Neural crest cell (in vitro differentiated cells): ENCODE measurements at places on chromosomes 7 and 10. TPM values are rescaled to one million over a fixed set of nuclear protein-coding genes. Genes with fewer than 3 reads are reported as not detected.
A peak's percentile ranks its signal among the peaks of the same experiment; 100 is the strongest.

DNA sequence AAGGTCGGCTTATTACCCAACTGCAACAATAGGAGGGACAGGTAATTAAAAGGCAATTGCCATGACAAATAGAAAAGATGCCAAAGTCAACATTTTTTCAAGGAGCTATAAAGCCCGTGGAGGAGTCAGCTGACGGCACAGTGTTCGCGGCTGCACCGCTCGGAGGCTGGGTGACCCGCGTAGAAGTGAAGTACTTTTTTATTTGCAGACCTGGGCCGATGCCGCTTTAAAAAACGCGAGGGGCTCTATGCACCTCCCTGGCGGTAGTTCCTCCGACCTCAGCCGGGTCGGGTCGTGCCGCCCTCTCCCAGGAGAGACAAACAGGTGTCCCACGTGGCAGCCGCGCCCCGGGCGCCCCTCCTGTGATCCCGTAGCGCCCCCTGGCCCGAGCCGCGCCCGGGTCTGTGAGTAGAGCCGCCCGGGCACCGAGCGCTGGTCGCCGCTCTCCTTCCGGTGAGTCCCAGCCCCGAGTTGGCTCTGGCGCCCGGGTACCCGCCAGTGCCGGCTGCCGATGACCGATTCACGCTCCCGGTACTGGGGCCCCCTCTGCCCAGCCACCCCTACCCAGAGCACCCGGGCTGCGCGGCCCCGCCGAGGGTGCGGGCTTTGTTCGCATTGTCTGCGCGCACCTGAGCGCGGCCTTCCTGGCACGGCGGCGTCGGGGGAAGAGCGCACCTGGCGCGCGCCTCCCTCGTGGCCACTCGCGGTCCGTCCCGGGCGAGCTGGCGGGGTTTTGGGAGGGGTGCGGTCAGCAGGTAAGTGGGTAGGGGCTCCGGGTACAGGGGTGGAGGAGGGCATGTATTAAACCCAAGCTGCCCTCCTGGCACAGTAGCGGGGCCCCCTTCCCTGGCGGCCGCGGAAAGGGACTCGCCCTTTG, at the start of gene VWA2:
TSS of gene VWA2 (plus strand) at position 138 of the 877 bp plus-strand sequence. CDS start 9,460 bp downstream, outside the sequence.
- H3K36me3 ChIP-seq = no peaks in the 10 kb centered on the region
- H3K27ac ChIP-seq = no peak within 1 kb of the TSS
- H3K4me3 ChIP-seq = peak within 1 kb of the TSS; percentile 49
- H3K27me3 ChIP-seq = peaks cover 98% of the 10 kb centered on the region

GRCh38 chr10:15189133-15189885, 20.8 kb upstream of the NMT2 start:
- no peaks in the 10 kb centered on the region for H3K27me3 ChIP-seq
- H3K27ac ChIP-seq = no peak overlapping the region
- peaks cover 12% of the 10 kb centered on the region for H3K4me1 ChIP-seq
- H3K4me3 ChIP-seq = no peak overlapping the region
- H3K36me3 ChIP-seq = no peaks in the 10 kb centered on the region

DNA sequence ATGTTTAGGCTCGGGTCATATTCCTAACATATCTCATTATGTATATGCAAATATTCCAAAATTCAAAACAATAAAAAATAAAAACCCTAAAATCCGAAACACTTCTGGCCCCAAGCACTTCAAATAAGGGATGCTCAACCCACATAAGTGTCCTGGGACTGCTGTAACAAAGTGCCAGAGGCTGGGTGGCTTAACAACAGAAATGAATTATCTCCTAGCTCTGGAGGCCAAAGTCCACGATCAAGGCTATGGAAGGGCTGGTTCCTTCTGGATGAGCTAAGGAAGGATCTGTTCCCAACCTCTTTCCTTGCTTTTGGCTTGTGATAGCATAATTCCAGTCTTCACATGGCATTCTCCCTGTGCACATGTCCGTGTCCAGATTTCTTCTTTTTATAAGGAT, 181.6 kb upstream of the NFE2L3 start:
- no peak overlapping the region for H3K27ac ChIP-seq
- H3K4me1 ChIP-seq = peaks cover 4% of the 10 kb centered on the region
- H3K4me3 ChIP-seq = no peak overlapping the region
- peaks cover 10% of the 10 kb centered on the region for H3K27me3 ChIP-seq

DNA sequence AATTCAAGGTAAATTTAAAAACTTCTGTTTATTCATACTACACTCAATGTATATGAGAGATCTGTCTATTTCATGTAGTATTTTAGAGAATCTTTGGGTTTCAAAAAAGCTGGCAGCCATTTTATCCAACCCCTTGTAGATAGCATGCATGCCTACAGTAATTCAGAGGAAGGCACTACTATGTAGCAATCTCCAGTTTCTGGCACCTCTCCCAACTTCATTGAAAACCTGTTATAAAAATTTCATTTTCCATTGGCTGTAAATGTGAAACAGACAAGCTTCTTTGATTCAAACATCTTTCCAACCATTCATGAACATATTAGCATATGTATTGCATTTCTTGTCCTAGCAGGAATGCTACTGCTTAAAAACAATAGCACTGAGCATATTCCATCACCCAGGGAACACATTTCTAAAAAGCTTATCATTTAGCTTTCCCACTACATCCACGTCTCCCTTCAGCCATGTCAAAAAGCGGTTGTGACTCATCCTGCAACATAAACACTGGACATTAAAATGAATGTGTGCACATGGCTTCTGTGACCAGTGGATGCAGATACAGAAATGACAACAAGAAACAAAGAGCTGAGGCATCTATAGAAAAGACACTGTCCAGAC, 330.4 kb upstream of the AOAH start:
- no peak overlapping the region for H3K4me3 ChIP-seq
- H3K4me1 ChIP-seq = peaks cover 16% of the 10 kb centered on the region
- no peak overlapping the region for H3K27ac ChIP-seq
- DNase-seq = no peak
- no peaks in the 10 kb centered on the region for H3K27me3 ChIP-seq

DNA sequence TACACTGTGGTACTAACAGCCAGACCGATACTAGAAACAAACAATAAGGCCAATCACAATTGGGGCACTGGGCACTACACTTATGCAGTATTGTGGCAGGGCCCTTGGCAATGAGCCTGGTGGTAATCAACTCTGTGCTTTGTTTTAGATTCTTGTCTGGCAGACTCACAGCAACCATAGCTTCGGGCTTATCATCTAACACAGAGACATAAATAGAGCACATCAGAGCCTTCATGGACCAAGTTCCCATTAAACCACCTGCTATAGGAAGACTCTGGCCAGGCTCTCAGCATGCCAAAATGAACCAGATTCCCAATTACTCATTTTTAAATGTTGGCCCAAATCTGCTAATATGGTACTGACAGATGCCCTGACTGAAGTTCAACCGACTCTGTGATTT, 218.6 kb downstream of the DGKI start:
- DNase-seq = no peak
- no peaks in the 10 kb centered on the region for H3K27me3 ChIP-seq
- H3K27ac ChIP-seq = no peak overlapping the region
- H3K4me3 ChIP-seq = no peak overlapping the region

- no peak for DNase-seq
- H3K27me3 ChIP-seq = no peaks in the 10 kb centered on the region
- H3K4me1 ChIP-seq = peaks cover 28% of the 10 kb centered on the region
- peak overlapping the region; percentile 62 for H3K27ac ChIP-seq
- no peak overlapping the region for H3K4me3 ChIP-seq
Observed at GRCh38 chr7:32588657-32589056, 93.4 kb downstream of the AVL9 start.

GRCh38 chr10:43265799-43266721, 805 bp downstream of the RASGEF1A start:
- H3K36me3 ChIP-seq = no peaks in the 10 kb centered on the region
- DNase-seq = no peak
- H3K4me1 ChIP-seq = peaks cover 4% of the 10 kb centered on the region
- H3K4me3 ChIP-seq = peak overlapping the region; percentile 68
- peaks cover 77% of the 10 kb centered on the region for H3K27me3 ChIP-seq
- no peak overlapping the region for H3K27ac ChIP-seq

DNA sequence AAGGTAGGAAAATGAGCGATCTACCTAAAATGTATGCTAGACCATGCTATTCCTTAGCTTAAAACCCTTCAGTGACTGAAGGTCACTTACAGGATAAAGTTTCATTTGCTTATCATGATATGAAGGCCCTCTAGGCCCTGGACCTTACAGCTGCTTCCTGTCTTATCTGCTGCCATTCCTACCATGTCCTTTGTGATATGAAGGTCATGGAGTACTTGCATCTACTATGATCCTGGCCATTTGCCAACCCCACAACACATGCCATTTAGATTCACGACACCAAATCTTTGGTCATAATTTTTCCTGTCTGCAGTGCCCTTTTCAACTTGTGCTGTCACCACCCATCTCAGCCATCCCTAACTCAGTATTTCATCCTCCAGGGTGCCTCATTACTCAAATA, 181.8 kb upstream of the MDFIC start:
- H3K36me3 ChIP-seq = no peaks in the 10 kb centered on the region
- no peaks in the 10 kb centered on the region for H3K27me3 ChIP-seq
- no peaks in the 10 kb centered on the region for H3K4me1 ChIP-seq
- H3K4me3 ChIP-seq = no peak overlapping the region
- no peak overlapping the region for H3K27ac ChIP-seq

GRCh38 chr10:69043931-69044531, 43.9 kb upstream of the SRGN start:
- H3K36me3 ChIP-seq = no peaks in the 10 kb centered on the region
- no peaks in the 10 kb centered on the region for H3K4me1 ChIP-seq
- H3K27me3 ChIP-seq = no peaks in the 10 kb centered on the region
- no peak for DNase-seq

DNA sequence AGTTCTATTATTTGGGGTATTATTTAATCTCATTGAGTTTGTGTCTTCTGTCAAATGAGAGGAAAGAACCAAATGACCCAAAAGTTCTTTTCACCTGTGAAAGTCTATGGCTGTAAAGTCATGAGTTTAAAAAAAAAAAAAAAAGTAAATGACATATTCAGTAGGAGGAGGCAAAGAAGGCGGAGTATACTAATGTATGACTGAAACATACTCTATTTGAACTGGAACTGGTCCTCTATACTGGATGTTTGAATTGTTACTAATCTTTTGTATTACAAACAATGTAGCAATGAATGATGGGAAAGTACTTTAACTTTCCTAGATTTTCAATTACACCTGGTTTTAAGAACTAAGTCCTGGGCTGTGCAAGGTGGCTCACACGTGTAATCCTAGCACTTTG, 24.9 kb upstream of the GSAP start:
- H3K27me3 ChIP-seq = no peaks in the 10 kb centered on the region
- H3K4me1 ChIP-seq = peaks cover 14% of the 10 kb centered on the region
- H3K4me3 ChIP-seq = no peak overlapping the region

- no peak overlapping the region for H3K27ac ChIP-seq
- H3K36me3 ChIP-seq = no peaks in the 10 kb centered on the region
- DNase-seq = no peak
Observed at GRCh38 chr10:131729361-131729760, 171.4 kb upstream of the PPP2R2D start.

GRCh38 chr7:18109762-18110161, 82.1 kb upstream of the PRPS1L1 start:
- no peak overlapping the region for H3K27ac ChIP-seq
- no peak overlapping the region for H3K4me3 ChIP-seq
- H3K36me3 ChIP-seq = no peaks in the 10 kb centered on the region
- no peaks in the 10 kb centered on the region for H3K27me3 ChIP-seq
- no peak for DNase-seq

DNA sequence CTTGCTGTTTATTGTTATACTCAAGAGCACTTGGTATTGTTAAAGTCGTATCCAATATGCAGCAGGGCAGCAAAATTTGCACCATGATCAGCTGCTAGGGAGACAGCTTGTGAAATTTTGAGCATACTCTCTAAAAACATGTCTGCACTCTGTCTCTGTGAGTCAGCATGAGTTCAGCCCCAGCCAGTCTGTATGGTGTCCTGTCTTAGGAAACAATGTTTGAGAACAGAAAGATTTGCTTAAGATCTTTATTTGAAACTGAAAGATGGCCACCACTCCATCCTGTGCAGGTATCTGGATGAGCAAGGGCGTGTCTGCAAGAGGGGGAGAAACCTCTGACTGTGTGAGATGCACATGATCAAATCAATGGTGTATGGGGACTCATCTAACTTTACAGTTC, 97.1 kb downstream of the GNAI1 start:
- H3K27ac ChIP-seq = no peak overlapping the region
- no peaks in the 10 kb centered on the region for H3K27me3 ChIP-seq
- no peak for DNase-seq
- H3K4me1 ChIP-seq = no peaks in the 10 kb centered on the region
- H3K4me3 ChIP-seq = no peak overlapping the region

DNA sequence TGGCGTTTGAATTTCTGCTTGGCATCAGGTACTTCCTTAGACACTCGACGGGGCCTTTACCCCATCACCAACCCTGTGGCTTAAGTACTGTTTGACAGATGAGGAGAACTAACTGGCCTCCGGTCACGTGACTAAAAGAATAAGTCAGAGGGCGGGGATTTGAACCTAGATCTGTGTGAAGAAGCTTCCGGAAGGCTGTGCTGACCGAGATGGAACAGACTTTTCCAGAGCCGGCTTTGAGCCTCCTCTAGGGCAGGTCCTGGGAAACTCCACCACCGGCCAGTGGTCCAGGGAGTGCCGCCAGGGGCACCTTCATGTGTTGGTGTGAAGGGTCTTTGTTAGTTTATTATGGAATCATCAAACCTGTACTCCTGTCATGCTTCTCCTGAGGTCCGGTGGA, 26.9 kb downstream of the CAMK1D start:
- H3K27me3 ChIP-seq = no peaks in the 10 kb centered on the region
- H3K27ac ChIP-seq = no peak overlapping the region

- DNase-seq = no peak
- no peaks in the 10 kb centered on the region for H3K4me1 ChIP-seq
- no peak overlapping the region for H3K4me3 ChIP-seq
- H3K27ac ChIP-seq = no peak overlapping the region
Observed at GRCh38 chr7:86209036-86209435, 434.7 kb upstream of the GRM3 start.

DNA sequence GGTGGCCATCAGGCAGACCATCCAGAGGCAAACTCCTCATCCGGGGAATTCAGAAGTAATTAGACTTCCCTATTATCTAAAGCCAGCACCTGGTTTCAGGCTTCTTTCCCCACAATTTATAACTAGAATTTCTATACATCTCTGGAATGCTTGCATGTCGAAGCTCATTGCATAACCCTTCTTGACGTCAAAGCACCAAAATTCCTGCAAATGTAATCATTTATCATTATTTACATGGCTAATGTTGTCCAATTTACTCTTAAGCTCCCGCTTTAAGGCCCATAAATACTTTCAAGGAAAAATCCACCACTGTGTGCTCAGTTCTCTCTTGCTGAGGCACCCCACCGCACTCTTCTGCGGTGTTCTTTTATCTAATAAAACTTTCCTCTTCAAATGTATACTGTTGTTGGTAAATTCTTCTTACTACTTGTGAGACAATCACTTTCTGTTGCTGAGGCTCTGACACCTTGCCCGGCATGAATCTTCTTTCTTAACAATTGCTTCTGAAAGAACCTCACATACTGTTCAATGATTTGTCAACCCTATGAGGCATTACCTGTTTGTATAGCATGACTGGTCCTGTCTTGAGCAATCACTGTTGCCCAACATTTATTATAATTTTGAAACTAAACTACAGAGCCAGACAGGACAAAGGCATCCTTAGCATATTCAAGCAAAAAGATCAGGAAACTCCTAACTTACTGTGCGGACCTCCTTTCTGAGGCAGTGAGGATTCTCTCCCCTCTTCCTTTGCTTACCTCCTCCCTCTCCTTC, 17.4 kb upstream of the GPR141 start:
- no peaks in the 10 kb centered on the region for H3K36me3 ChIP-seq
- no peak for DNase-seq
- H3K4me3 ChIP-seq = no peak overlapping the region
- no peak overlapping the region for H3K27ac ChIP-seq

TMEM140 gene
- total RNA-seq = 0.12 TPM in 1 of 2 replicates, not detected in the other

MEPCE gene
- 46.9 and 49.8 TPM in 2 replicates for total RNA-seq

PTF1A gene
- 0.16 TPM in 1 of 2 replicates, not detected in the other for total RNA-seq

GBX1 gene
- 2.0 and 2.4 TPM in 2 replicates for total RNA-seq

C10orf143 gene
- total RNA-seq = 2.7 TPM in 2 replicates

SVOPL gene
- total RNA-seq = not detected in 2 replicates

CYP2C19 gene
- not detected in 2 replicates for total RNA-seq

IDI2 gene
- not detected in 2 replicates for total RNA-seq
